ENCODE measurements at places on chromosomes 11 and 22. TPM values are rescaled to one million over a fixed set of nuclear protein-coding genes. Genes with fewer than 3 reads are reported as not detected.

DNA sequence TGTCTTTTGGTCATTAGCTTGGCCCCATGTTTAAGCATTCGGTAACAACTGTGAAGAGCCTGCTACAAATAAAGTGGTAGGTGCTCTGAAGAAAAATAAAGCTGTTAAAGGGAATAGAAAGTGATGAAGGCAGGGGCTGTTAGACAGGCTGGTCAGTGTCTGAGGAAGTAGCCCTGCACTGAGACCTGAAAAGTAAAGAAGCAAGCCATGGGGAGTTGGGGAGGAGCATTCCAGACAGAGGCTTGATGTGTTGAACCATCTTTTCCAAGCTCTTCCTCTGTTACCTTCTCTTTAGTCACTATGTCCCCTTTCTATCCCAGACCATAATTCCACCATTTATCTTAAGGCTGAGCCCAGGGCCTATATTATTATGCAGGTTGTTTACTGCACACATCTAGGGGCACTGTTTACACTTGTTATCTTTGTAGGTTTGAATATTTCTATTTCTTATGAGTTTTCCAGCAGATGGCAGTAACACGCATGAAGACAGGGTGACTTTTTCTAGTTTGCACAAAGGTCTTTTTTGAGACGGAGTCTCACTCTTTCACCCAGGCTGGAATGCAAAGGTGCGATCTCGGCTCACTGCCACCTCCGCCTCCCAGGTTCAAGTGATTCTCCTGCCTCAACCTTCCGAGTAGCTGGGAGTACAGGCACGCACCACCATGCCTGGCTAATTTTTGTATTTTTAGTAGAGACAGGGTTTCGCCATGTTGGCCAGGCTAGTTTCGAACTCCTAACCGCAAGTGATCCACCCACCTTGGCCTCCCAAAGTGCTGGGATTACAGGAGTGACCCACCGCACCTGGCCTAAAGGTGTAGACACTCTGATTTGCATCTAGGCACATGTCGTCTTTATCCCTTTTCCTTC lies 23.0 kb downstream of the ZFTA start:
- no peak for DNase-seq

GRCh38 chr11:122085264-122085663 lies 30.8 kb downstream of the BLID start:
- DNase-seq: no peak

Gene NXPE2
- total RNA-seq: not detected

GRCh38 chr11:8098879-8099278 lies 17.9 kb downstream of the TUB start:
- DNase-seq: no peak

Gene P2RY2
- total RNA-seq: 0.35 TPM

Gene INPPL1
- 98.6 TPM for total RNA-seq

Gene POU2AF3
- total RNA-seq: 1.0 TPM

GRCh38 chr22:32489377-32489776 lies 14.8 kb downstream of the FBXO7 start:
- no peak for DNase-seq

- no peak for DNase-seq
These were observed 19.4 kb upstream of the ACCSL start for GRCh38 chr11:44028401-44028800.

Gene HOATZ
- total RNA-seq: not detected
